Stimulated activated CD8-positive, alpha-beta memory T cell treated with anti-CD3 and anti-CD28 coated beads, Interleukin-4, amount 100 ng/mL, for 1 hour (primary cell): ENCODE measurements at places on chromosomes 12 and 14.

GRCh38 chr14:79614448-79614847, 596.9 kb downstream of the DIO2 start:
- DNase-seq: no peak

DNA sequence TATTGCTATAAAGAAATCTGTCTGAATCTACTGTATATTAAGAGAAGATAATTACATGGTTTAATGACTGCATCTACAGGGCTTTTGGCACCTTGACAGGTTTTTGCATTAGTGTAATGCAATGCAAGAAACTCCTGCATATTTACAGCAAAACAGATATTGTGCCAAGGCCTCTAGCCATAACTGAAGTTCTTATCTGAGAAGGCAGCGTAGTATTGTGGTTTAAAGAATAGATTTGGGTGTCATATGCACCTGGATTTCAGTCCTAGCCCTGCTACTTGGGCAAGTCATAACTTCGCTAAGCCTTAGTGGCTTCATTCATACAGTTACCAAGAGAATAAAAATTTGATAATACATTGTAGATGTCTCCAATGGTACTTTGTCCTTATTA, 350.1 kb downstream of the CCDC91 start:
- DNase-seq: no peak

DNA sequence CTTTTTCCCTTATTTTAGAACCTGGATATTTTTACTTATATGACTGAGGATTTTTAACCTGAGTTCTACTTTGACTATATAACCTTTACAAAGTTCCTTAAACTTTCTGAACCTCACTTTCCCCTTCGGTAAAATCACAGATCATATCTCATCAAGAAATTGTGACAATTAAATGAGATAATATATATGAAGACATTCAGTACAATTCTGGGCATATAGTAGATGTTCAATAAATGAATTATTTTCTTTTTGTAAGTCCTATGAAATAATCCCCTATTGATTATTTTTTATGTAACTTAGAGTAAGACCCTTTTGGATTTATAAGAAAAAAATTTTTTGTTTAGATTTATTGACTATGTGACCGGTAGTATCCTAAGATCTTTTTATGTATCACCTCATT, 17.6 kb upstream of the FAM177A1 start:
- DNase-seq: no peak

DNA sequence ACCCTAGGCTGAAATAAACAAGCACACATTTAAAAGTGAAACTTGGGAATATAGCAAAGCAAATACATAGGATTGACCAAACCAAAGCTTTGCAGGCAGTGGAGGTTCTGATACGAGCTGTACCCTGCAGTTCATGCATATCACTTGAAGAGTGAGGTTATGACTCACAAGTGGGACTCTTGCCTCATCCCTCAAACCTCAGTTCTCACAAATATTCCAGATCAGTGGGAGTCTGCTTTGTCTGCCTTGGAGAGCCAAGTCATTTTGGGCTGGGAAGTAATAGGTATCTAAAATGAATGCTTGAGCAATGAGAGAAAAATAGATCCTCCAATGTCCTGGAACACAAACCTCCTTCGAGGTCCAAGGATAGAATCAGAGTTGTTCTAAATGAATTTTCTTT, 116.4 kb downstream of the LRIG3 start:
- no peak for DNase-seq

- DNase-seq: no peak
These were observed 19.2 kb downstream of the INTS13 start for GRCh38 chr12:26918321-26919215.

DNA sequence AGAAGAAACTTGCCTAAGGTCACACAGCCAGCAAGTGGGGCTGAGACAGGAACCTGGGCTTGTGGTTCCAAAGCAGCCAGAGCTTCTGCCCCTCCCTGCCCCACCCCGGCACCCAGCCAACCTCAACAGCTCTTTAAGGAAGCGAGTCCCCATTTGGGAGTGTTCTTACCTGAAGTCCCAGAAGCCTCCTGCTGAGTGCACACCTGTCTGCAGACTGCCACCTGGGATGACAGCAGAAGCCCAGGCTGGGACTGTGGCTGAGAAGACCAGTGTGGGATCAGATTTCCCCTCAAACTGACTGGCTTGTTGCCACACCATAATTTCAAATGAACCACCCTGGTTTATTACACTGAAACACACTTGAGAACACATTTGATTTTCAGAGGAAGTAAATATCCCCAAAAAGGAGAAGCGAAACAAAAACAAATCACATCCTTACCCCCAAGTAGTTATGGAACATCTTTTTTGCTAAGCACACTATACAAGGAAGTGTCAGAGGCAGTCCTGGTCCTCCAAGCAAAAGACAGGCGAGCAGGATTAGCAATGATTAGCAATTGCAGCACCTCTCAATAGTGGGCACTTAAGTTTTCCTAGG, 6.3 kb upstream of the RIN3 start:
- no peak for DNase-seq

GRCh38 chr14:96904201-96904600, 107.0 kb downstream of the VRK1 start:
- no peak for DNase-seq

DNA sequence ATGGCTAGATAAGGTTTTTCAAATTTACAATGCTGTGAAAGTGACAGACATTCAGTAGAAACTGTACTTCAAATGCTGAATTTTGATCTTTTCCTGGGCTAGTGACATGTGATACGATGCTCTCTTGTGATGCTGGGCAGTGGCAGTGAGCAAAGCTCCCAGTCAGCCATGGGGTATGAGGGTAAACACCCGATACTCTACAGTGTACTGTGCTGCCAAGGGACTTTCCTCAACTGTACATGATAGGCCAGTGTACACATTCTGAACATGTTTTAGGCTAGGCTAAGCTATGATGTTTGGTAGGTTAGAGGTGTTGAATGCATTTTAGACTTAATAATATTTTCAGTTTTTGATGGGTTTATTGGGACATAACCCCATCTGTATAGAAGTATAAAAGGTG, 17.6 kb downstream of the MBIP start:
- no peak for DNase-seq

- no peak for DNase-seq
These were observed 29.5 kb upstream of the EVL start for GRCh38 chr14:100035700-100036099.

DNA sequence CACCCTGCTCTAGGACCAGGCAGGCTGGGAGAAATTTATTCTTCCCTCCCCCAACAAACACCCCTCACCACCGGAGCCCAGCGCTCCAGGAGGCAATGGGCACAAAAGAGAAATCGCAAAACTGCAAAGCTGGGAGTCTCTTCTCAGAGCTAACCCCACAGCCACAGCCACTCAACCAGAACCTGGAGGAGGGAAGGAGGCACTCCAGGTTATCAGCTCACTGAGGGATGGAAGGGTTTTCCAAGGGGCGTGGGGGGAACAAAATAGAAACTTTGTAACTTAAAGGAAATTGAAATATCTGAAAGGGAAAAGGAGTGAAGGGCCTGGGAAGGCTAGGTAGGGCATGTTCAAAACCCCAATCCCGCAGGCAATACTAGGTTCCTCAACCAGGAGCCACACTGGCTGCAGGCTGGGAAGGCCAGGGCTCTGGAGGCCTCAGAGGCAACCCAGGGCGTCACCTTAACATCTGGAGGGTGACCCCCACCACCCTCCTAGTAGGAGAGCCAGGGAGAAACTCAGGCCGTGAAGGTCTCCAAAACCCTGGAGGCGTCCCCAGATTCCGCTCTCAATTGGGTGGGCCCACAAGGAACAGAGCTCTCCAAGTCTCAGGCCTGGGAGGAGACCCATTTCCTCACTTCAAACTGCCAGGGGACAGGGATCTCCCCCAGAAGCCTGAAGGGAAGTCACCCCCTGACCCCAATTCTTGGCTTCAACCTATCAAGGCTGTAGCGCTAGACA, 3.2 kb downstream of the KDM2B start:
- DNase-seq: no peak

GRCh38 chr12:79083181-79083580, 218.6 kb downstream of the SYT1 start:
- DNase-seq: no peak
